ENCODE measurements at places on chromosomes 5 and 9.

- no peak for DNase-seq
These were observed 25.4 kb upstream of the NKD2 start for GRCh38 chr5:983238-983524.

GRCh38 chr5:142800776-142801494 lies 30.8 kb downstream of the ARHGAP26 start:
- DNase-seq, result no peak

- no peak for DNase-seq
These were observed 113.1 kb downstream of the KDM4C start for GRCh38 chr9:6870650-6871477.

DNA sequence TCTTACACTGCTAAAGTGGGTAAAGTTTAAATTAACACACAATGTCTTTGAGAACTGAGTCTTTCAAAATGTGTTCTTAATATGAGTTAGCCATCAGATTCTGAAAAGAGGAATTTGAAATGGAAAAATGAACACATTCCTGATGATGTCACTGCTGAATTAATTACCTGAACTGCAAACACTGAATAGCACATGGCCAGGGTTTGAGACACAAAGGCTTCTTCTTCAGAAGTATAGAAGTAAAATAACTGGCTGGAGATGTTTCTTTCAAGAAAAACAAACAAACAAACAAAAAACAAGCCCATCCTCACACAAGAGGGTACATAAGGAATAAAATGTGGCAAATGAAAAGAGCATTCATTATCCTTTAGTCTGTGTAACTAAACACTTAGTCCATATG lies 7.1 kb downstream of the GLIS3 start:
- DNase-seq, result no peak

- no peak for DNase-seq
These were observed 20.8 kb downstream of the MARCHF6 start for GRCh38 chr5:10374046-10375022.

DNA sequence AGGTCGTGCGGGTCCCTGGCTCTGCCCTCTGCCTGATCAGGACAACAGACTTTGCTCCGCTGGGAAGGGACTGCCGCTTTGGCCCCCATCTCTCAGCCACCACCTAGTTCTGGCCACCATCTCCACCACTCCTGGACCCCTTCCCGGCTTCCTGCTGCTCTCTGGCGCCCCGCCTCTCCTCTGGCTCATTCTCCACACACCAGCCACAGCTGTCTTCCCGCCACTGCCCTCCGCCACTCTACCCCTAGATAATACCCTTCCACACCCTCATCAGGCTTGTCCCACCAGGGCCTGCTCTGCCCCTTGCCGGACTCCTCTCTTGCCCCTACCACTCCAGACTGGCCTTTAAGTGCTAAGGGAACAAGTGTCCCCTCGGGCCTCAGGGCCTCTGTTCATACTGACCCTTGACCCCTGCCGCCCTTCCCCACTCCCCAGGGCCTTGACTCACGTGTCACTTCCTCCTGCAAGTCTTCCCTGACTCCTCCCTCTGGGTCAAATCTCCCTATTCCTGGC lies 3.0 kb upstream of the CDX1 start:
- no peak for DNase-seq

Measured in left renal cortex interstitium (tissue), 4 donors.